Right renal pelvis (tissue), 4 donors: ENCODE measurements at places on chromosomes 1 and 21. TPM values are rescaled to one million over a fixed set of nuclear protein-coding genes. Genes with fewer than 3 reads are reported as not detected.

DNA sequence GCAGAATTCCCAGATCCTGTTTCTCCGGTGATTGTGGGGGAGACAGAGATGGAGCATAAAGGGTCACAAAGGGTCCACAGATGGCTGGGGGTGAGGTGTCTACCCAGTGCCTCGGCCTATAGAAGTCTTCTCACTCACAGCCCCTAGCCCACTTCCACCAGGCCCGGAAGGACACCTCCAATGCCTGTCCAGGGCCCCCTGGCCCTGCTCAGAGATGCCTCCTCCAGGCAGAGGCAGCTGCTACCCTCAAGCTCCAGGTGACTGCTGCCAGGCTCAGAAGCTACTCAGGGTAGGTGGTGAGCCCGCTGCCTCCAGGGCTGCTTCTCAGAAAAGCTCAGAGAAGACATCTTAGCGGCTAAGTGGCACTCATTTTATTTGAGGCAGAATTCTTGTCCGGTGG is 22.0 kb upstream of the ZC3H12A start:
- DNase-seq: no peak

DNA sequence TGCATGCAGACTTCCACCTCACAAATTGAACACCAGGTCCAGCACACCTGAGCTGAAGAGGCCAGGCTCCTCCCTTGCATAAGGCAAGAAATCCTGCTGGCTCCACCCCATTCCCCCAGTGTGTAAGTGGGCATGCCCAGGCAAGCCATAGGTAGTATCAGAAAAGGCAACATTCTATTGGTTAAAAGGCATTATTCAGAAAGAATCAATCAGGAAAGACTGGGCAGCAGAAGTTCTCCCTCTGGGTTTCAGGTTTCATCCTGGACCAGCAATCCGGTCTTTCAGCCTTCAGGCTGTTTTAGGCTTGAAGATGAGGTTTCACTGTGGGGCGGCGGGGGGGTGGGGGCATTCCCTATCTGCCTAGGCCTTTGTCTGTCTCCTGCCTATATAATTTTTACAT is 42.0 kb upstream of the LHX8 start:
- no peak for DNase-seq

DNA sequence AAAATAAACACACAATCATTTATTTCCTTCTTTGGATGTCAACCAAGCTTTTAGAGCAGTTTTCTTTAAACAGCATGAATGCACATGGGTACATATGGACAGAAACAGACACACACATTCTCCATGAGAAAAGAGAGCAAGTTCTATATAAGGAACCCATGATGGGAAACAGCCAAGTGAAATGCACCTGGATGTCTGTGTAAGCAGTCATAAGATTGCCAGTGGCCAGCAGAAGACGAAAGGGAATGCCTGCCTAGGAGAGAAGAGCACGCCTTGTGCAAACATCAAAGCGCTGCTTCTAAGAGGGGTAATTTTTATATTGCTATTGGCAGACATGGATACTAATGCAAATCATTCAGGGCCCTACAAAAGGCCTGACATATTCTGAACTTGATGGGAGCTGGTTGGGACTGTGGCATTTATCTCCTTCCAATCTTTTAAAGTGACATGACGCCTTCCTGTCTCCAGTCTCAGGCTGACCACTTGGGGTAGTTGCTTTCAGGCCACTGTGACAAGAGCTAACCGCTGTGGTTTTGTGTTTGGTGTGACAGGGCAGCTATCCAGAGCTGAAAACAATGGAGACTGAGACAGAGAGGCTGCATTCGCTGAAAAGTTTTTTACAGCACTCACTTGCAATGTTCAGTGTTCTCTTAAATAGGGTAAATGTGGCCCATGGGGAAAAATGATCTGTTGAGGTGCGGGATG is 75.0 kb upstream of the DPT start:
- no peak for DNase-seq

DNA sequence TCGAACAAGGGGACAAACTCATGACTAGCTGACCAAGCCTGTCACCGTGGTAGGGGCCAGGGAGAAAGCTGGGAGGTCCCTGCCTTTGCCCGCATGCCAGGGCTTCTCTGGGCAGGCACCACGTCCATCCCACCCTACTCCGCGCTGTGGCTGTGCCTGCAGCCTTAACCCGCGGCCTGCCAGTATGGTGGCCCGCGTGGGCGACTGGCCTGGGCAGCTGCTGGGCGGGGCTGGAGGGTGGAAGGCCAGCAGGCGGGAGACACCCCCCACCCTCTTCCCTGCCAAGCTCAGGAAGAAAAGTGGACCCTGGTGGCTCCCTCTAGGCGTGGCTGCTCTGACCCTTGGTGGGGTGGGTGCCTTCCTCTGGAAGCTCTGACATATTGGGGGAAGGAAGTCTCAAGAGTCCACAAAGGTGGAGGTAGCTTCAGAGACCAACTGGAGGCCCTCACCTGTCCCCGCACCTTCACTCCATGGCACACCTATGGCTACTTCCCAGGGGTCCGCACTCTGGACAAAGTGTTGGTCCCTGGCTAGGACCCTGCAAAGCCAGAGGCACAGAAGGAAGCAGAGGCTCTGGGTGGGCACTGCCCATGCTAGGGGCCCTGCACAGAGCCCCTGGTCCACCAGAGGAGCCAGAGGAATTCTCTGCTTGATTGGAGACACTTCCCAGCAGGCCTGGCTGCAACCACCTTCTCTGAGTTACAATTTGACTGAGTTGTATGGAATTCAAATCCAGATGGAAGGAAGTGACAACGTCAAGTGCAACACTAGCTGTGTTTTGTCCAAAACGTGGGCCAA is 3.3 kb upstream of the SKI start:
- no peak for DNase-seq

DNA sequence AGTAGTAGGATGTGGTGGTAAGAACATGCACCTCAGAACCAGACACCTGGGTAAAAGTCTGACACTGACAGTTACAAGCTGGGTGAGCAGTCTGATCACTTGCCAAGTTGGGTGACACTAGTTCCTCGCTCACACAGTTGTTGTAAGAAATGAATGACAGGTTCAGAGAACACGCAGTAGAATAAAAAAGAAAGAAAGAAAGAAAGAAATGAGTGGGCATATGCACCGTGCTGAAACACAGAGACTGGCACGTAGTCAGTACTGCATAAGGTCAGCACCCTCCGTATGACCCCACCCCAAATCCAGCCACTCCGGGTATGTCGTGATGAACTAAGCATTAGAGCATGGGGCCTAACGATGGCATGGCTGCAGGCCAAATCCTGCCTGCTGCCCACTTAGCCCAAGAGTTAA is 90.6 kb downstream of the GLUL start:
- DNase-seq: no peak

- DNase-seq: no peak
Observed at GRCh38 chr1:174465855-174466254, 18.1 kb downstream of the GPR52 start.

- no peak for DNase-seq
Observed at GRCh38 chr1:119361205-119361604, 7.4 kb upstream of the HAO2 start.

DNA sequence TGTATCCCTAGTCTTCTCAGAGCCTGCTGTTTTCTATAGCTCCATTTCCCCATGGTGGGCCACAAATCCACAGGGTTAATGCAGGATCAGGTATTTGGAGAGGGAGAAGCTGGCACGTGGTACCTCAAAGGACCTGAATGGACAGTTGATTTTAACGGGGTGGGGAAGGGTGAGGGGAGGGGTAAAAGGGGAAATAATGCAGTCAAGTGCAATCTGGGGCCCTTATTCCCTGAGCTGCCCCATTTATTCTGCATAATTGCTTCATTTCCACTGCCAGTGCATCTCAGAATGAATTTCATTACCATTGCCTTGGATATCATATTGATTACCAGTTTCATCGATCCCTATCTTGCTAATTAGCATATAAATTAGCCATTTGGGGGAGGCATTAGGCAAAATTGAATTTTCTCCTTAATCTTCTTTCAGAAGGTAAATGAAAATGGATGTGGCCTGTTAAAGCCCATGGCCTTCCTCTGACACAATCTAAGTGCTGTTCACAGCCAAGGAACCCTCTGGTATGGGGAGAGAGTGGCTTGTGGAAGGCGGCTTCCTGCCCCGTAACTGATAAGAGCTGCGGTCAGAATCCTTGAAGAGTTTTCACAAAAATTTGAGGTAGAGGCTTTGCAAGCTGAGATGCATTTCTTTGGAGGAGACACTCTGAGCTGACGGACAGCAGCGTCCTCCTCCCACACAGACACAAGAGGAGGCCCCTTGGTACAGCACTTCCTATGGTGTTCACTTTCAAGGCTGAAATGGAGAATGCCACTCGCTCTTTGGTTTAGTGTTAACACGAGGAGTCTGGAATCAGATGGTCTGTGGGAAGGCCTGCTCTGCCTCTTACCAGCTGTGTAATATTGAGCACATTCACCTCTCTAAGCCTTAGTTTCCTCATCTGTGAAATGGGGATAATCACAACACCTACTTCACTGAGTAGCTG is 34.4 kb downstream of the PHC2 start:
- no peak for DNase-seq

GRCh38 chr1:48196237-48196636 is 26.3 kb upstream of the SLC5A9 start:
- DNase-seq: no peak

- no peak for DNase-seq
Observed at GRCh38 chr1:5485968-5486696, 506.1 kb downstream of the NPHP4 start.

SWT1 gene
- polyA plus RNA-seq: 8.9 TPM

DYNLT5 gene
- 3.6 TPM for polyA plus RNA-seq

B3GALT2 gene
- polyA plus RNA-seq: 20.6 TPM

S100A9 gene
- polyA plus RNA-seq: 14.8 TPM
